Activated CD4-positive, CD25-positive, alpha-beta regulatory T cell treated with anti-CD3 and anti-CD28 coated beads, Interleukin-2, amount 50 U/mL, for 16 hours (primary cell): ENCODE measurements at places on chromosomes 11 and 22.

DNA sequence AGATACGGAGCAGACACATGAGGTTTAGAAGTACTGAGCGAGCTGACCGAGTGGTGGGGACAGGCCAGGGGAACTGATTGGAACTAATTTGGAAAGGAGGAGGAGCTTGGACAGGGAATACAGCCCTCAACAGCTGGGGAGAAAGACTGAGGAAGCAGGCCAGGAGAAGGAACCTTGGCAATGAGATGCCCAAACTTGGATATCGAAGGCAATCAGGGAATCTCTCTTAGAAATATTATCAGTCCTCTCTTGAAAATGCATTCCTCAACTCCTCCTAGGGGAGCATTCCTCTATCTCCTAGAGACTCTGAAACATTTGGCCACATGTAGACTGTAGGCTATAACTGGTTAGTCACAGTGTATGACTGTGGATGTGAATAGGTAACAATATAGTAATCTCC lies 284.6 kb downstream of the GUCY1A2 start:
- DNase-seq, result no peak

DNA sequence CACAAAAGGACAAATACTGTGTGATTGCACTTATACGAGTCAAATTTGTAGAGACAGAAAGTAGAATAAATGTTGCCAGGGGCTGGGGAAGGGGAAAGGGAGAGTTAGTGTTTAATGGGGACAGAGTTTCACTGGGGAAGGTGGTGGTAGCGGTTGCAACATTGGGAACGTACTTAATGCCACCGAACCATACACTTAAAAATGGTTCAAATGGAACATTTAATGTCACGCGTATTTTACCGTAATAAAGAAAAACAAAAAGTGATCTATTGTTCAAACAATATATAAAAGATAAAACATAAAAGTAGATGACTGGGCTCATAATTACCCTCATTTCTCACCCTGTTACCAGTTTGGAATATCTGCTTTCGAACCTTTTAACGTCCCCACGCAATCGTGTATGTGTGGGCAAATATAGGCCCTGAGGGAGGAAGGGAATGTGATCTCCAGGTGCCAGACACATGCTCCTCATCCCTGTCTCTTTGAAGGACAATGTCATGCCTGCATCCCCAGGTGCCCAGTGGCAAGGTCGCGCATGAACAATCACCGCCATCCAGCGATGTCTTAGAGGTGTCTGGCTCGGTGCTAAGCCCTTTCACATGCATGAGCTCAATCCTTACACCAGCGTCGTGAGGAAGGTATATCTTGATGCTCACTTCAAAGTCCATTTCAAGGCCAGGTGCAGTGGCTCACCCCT lies 35.3 kb downstream of the LIF start:
- no peak for DNase-seq

GRCh38 chr11:2523821-2524391 lies 79.1 kb downstream of the KCNQ1 start:
- DNase-seq, result no peak

DNA sequence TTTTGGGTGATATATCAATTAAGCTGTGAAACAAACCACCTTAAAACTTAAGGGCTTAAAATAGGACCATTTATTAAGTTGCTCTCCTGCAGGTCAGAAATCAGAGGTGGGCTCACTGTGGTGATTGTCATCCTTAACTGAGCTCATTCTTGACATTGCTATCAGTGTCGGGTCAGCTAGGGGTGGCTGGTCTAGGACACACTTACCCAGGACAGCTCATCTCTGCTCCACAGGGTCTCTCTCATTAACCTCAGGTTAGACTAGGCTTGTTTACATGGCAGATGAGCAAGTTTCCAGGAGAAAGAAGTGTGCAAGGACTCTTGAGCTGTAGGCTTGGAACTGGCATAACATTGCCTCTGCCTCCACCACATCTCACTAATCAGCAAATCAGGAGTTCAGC lies 601.0 kb upstream of the RAG2 start:
- DNase-seq, result no peak

GRCh38 chr11:67117176-67117575 lies 1.9 kb upstream of the KDM2A start:
- DNase-seq, result no peak

- DNase-seq, result no peak
Measured at GRCh38 chr11:1742371-1742770, 8.0 kb downstream of the IFITM10 start.

DNA sequence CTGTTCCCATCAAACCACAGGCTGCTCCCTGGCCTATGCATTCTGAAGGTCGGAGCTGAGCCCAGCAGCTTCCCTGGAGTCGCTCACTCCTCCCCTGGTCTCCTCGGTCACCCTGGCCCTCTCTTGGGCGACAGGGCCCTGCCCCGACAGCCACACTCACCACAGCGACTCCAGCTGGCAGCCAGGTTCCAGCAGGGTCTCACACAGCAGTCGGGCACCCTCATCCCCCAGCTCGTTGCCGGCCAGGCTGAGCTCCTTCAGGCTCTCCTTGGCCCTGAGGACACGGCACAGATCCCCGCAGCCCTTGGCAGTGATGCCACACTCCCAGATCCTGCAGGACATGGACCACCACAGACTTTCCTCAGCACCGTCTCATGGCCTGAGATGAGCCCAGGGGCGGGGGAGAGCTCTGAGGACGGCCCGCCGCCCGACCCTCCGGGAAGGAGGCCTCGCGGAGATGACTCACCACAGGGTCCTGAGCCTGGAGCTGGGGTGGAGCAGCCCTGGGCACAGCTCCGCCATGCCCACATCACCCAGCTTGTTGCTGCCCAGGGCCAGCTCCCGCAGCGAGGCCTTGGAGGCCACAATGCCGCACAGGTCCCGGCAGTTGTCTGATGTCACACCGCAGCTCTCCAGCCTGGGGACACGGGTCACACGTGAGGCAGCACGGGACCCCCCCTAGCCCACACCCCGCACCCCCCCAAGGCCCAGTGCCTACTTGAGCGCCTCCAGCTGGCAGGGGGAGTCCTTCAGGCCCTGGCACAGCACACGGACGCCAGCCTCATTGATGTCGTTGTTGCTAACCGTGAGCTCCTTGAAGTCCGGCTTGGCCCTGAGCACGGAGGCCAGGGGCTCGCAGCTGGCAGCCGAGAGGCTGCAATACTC lies 8.5 kb downstream of the RNH1 start:
- DNase-seq, result no peak
